ENCODE measurements at places on chromosomes 11 and 22.

- DNase-seq, result no peak
Observed at GRCh38 chr22:38745676-38746460, 9.9 kb downstream of the SUN2 start.

DNA sequence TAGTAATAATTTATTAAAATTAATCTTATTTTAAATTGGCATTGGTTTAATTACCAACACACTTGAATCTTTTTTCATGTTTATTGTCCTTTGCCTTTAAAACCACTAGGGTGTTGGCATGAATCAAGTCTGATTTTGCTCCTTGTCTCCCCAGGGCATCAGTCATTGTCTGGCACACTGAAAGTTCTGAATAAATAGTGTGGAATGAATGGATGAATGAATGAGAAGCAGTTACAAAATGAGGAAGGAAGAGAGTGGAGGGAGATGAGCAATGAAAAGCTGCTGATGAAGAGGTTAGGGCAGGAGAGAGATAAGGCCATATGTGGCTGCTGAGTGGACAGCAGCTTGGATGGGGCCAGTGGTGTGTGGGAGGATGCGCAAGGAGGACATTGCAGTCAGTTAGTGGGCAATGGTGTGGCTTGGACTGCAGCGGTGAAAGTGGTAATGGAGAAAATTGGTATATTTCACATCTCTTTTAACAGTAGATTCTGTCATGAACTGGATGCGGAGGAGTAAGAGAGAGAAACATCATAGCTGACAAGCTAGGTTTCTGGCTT is 132.0 kb downstream of the SPON1 start:
- DNase-seq, result no peak

- no peak for DNase-seq
Observed at GRCh38 chr11:63705526-63705925, 24.2 kb downstream of the RTN3 start.

GRCh38 chr11:120141768-120142423 is 4.0 kb upstream of the TRIM29 start:
- DNase-seq, result no peak

GRCh38 chr22:49039625-49040024 is 788.0 kb downstream of the BRD1 start:
- no peak for DNase-seq

GRCh38 chr11:134734141-134734845 is 322.3 kb upstream of the B3GAT1 start:
- no peak for DNase-seq

DNA sequence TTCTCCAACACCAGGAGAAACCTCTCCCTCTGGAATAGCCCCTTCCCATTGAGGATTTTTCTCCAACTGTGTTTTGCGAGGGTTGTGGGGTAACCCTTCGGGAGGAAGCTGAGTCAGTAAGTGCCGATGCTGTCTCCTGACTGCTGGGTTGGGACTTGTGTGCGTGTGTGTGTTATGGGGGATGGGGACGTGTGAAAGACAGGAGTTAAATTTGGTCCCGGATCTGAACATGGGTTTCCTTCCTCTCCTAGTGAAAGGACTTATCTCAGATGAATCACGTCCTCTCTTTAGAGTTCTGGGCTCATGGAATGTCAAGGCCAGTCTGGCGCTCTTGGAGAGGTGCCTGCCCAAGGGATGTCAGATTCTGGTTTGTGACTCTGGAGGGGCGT is 33.3 kb downstream of the KIAA1671 start:
- DNase-seq, result no peak

- DNase-seq, result peak; percentile 93
Observed at GRCh38 chr11:10139656-10140055, 154.4 kb downstream of the SBF2 start.

DNA sequence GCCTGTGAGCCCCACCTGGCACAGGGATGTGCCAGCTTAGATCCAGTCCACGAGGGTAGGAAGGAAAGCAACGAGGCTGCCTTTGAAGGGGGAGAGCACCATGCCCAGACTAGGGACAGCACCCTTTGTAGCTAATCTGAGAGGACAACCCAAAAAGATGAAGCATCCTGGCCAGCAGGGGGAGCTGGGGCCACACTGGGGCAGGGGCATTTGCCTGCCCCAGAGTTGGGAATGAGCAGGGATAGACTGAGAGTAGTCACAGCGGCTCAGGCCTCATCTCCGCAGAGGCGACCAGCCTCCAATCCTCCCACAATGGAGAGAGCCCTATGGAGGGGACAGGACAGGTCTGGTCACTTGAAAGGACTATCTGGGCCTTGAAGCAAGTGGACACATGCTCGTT is 16.4 kb downstream of the LMO1 start:
- DNase-seq, result peak; percentile 25

DNA sequence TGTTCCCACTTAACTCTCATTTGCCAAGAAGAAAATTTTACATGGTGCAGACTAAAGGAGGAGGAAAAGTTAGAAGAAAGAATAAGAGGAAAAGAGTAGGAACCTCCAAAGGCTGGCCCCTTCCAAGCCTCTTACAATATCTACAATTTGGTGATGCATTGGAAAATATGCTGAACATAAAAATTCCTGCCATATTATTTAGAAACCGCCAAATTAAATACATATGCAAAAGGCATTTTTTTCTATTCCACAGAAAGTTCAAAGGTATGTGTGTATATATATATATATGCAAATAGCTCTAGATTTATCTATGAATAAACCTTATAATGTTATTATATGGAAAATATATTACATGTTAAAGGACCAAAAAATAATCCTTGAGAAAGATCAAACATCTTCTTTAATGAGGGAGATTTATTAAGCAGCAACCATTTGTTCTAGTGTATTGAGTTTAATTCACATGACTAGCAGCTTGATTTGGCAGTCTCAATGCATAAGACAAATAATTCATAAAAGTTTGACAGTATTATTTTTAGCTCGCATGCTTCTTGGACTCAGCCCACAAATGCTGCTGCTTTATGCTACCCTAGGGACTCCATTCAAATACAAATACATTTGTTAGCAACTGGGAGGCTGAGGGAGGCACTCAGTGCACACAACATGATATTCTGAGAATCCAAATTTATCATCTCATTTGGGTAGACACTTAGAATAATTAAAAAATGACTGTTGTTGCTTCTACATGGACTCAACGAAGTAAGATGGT is 184.9 kb downstream of the SBF2 start:
- DNase-seq, result peak; percentile 42

DNA sequence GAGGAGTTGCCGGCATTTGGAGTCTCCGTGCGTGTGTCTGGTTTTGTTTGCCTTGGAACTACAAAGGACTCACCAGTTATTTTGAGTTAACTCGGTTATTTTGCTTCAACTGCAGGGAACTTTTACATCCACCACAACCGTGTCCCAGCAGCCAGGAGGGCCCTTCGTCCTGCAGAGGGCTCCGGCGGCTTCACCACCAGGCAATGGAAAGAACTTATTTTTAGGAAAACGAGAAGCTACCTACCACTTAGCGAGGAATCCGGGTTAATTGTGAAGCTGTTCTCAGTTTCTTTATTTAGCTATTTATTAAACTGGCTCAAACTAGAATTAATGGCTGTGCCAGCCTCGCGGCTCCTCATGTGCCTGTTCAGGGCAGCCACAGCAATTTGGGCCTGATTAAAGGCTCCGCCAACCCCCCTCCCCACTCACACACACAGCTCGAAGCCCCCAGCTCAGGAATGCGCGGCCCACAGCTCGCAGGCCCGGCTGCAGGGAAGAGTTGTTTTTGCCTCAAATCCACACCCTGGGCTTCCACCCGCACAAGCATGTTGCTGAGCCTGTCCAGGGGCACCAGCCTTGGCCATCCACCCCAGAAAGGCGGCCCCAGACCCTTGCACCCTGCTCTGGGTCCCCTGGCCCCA is 55.9 kb upstream of the FGF3 start:
- no peak for DNase-seq

DNA sequence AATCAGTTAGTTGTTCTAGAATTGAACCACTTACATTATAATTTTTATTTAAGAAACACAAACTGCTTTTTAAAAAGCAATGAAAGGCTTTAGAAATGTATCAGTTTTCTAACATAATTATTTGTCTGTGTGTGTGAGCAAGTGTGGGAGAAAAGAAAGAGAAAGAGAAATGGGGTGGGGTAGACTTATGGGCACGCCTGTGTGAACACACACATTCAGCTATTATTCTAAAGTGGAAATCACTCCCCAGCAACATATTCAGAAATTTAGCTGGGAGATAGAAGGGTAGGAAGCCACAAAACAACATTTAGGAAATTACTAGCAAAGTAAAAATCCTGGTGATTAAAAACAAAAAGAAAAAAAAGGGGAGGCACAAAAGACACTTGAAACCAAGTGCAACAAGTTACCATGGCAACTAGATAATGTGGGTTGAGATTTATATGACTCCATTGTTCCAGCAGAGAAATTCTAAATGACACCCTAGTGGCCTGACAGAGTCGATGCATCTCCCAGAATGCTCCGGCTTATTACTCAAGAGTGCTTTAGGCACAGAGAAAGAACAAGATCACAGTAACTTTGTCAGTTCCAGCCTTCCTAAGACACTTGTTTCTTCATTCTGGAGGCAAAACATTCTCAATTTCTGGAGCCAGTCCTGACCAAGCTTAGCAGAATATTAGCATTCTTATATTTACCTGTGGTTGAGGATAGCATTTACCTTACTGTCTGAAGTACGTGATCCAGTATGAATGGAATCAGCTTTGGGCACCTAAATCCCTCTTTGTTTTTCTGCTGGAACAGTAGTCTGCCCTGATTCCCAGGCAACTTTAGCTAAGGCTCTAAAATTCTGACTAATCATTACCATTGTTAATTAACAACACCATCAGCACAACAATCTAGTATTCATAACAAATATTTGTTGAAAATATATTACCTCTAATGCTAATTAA is 444.4 kb downstream of the DLG2 start:
- DNase-seq, result no peak

- DNase-seq, result peak; percentile 83
Observed at GRCh38 chr11:83583757-83584366, 297.7 kb upstream of the CCDC90B start.

GRCh38 chr11:95434009-95434408 is 203.0 kb upstream of the SESN3 start:
- DNase-seq, result no peak

DNA sequence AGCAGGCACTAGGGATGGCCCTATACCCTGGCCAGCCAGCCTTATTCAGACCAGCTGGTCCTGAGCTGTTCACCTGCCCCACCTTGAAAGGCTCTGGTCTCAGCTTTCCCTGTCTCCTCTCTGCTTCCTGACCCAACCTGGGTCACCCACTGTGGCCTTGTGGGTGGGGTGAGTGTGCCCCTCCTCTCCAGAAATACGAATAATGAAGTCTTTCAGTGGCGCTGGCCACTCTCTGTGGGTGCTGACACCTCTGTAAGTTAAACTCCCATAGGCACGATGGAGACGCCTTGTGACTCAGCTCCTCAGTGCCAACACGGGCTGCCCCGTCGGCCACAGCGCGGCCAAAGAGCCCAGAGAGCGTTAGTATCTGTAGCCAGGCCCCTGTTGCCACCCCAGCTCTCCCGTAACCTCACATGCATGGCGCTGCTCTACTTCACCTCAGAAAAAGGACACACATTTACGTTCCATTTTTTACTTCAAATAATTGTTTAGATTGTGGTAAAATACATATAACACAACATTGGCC is 74.6 kb upstream of the SEPTIN5 start:
- no peak for DNase-seq

GRCh38 chr11:116984589-116984988 is 113.6 kb downstream of the SIK3 start:
- DNase-seq, result peak; percentile 96

DNA sequence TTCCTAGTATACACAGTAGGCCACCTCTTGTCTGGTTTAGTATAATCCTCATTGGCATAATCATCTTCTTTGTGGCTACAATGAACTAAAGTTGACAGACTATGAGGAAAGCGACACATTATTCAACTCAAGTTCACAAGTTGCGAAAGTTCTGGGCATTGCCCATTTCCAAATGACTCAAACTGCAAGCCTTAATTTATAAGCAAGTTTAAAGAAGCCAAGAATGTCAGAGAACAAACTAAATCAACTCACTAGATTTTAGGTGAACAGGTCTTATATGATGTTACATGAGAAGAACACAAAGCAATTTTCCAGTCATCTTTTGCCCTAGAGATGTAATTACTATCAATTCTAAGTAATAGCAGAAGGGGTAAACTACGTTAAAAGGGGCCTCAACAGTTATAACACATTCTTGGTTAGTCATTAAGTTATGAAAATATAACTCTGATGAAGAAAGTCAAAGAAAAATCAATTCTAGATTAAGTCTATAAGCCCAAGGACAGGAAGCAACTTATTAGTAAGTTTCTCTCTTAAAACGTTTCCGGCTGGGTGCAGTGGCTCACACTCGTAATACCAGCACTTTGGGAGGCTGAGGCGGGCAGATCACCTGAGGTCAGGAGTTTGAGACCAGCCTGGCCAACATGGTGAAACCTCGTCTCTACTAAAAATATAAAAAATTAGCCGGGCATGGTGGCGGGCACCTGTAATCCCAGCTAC is 21.5 kb downstream of the PICALM start:
- peak; percentile 69 for DNase-seq

DNA sequence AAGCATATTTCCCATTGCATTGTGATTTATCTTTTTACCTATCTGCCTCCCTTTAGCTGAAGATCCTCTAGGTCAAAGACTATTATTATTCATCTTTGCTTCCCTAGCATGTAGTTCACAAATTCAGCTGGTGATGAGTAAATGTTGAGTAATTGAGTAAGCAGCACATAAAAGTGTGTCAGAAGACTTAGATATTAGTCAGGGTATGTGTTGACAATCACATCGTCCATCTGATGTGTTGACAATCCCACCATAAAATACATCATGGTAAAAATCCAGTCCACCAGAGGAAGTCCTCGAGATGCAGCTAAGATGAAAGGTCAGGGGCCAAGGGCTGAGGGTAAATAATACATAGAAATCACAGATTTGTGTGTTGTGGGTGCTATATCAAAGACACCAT is 22.9 kb upstream of the ABTB2 start:
- peak; percentile 62 for DNase-seq

- DNase-seq, result no peak
Observed at GRCh38 chr22:27990451-27990840, 71.4 kb upstream of the PITPNB start.

- DNase-seq, result peak; percentile 31
Observed at GRCh38 chr11:78336877-78337553, 80.6 kb downstream of the GAB2 start.

GRCh38 chr22:29154364-29155048 is 51.2 kb upstream of the EMID1 start:
- DNase-seq, result peak; percentile 68

- no peak for DNase-seq
Observed at GRCh38 chr11:114442536-114442935, 3.3 kb downstream of the REXO2 start.

DNA sequence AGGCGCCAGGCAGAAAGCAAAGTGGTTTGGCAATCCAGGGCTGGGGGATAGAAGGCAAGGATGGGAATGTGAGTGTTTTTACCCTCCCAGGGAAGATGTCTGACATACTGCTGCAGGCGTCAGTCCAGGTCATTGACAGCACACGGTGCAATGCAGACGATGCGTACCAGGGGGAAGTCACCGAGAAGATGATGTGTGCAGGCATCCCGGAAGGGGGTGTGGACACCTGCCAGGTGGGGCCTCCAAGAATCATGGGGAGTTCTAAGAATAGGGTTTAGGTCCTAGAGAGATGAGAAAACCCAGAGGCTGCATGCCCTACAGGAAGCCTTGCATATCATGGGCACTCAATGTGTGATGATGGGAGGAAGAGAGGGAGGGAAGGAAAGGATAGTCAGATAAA is 28.3 kb upstream of the SMIM35 start:
- no peak for DNase-seq
